Activated CD4-positive, alpha-beta T cell treated with anti-CD3 and anti-CD28 coated beads, Interleukin-2, amount 50 U/mL, for 24 hours (primary cell): ENCODE measurements at places on chromosomes 12 and 14.

GRCh38 chr14:92204792-92205191, 83.0 kb downstream of the CPSF2 start:
- DNase-seq: no peak

DNA sequence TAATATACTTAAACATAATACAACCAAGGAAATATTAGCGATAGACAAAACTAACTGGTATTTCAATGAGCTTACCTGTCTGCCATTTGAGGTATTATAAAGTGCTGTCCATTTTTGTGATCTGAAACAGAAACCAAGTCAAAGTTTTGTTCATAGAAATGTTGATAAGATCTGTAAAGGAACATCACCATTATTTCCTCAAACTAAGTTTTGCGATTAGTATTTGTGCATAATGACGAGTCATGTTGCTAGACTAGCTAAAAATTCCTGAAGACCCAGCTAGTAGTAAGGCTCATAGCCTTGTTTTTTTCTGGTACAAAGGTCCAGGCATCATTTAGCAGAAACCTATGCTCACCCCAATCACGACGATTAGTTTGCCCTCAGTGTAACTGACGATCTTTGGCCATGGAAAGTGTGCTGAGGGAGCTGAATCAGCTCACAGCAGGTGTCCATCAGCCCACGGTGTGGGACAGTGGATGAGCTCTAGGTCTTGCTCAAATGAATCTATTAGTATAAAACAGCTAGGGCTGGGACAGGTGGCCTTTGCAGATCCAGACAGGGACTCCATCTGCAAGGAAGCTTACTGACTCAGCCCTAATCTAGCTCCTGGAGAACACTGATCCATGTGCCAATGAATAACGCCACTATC, 28.7 kb downstream of the GIT2 start:
- no peak for DNase-seq

GRCh38 chr12:49403971-49404450, 36.7 kb downstream of the SPATS2 start:
- DNase-seq: no peak

GRCh38 chr14:91364524-91365270, 52.9 kb downstream of the CCDC88C start:
- DNase-seq: no peak

- DNase-seq: no peak
Observed at GRCh38 chr14:37466003-37466622, 128.9 kb downstream of the FOXA1 start.

DNA sequence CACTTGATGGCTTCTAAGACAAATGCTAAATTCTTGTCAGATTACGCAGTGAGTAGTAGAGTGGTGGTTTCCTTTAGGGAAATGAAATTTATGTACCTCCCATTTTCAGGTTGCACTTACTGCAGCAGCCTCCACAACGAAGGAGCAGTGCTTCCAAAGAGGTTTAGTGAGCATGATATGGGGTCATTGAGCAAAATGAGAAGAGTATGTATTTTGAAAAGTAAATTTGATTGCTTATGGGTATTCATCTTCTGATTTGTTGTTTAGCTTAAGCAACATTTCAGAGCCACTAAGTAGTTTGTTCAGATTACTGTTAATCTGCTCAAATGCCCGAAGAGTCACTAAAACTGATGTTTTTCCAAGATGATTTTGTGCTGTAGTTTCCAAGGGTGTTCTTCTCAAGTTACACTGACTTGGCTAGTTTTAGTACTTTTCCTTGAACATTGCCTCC, 493.6 kb downstream of the PCNX1 start:
- no peak for DNase-seq

DNA sequence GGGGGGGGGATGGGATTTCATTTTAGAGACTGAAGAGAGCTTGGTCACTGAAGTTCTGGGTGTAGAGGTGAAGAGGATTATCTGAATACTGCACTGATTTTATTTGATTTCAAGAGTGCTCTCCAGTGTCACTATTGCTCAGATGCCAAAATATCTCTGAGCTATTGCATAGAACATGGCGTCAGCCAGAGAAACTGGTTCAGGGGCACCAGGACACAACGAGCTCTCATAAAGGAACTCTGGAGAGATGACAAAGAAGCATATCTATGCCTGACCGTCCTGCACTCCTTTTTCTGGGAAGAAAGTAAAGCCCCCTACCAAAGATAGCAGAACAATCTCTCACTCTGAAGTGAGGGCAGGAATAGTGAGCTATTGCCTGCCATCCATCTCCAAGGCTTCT, 2.0 kb downstream of the SLC7A8 start:
- DNase-seq: no peak

DNA sequence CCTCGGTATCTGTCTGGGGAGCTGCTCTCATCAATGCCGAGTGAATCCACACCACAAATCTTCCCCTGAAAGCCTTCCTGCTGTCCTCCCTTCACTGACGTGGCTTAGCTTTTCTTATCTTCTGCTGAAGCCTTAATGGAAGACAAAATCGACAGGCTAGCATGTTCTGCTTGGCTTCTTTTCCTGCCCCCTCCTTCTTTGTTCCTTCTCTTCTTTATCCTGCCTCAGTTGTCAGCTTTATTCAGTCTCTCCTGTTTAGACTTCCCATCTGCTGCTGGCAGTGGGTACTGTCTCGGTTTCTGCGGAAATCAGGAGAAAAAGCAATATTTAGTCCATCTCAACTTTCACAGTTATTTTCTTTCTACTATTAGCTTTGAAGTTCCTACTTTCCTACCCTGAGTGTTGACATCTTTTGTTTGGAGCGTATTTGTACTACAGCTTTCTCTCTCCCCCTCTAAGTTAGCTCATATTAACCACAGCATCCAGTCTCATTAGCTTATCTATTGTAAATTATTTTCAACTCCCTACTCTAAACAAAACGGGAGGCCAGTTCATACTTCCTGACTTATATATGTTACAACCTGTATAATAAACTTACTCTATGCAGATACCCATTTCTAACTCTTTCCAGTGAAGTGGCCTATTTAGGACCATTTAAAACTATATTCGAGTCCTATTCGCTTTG, 226.0 kb downstream of the DACT1 start:
- no peak for DNase-seq

DNA sequence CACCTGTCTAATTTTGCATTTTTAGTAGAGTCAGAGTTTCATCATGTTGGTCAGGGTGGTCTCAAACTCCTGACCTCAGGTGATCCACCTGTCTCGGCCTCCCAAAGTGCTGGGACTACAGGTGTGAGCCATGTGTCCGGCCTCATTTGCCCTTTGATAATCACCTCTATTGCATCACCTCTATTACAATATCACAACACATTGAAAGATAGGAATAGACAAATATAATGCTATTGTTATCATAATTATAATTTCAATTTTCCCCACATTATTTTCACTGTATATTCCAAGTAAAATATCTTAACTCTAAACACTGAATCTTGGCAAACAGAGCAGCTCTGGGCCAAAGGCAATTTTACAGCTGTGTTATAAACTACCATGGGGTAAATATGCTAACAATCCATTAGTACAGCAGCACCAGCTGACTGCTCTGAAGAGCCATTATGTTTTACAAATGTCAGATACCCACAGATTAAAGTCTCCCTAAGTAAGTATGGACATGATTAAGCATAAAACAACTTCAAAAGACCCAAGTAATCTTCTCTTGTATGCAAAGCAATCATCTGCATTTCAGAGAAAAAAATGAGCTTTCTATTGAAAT, 173.2 kb downstream of the MED13L start:
- DNase-seq: no peak

DNA sequence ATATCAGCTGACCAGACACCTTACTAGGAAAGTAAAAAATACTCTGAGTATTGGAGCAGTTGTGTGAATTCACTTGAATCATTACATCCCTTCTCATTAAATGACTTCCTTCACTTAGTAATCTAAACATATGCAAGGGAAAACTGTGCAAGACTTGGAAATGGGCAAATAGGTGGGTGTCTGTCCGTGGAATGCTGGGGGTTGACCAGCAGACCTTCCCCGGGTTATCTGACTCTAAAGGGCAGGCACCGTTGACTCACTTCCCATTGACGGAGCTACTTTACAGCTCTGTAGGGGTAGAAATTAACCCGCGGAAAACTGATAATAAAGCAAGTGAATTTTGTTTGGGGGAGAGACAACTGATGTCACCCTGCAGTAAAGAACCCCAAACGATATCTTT, 199.3 kb downstream of the TTC7B start:
- no peak for DNase-seq

DNA sequence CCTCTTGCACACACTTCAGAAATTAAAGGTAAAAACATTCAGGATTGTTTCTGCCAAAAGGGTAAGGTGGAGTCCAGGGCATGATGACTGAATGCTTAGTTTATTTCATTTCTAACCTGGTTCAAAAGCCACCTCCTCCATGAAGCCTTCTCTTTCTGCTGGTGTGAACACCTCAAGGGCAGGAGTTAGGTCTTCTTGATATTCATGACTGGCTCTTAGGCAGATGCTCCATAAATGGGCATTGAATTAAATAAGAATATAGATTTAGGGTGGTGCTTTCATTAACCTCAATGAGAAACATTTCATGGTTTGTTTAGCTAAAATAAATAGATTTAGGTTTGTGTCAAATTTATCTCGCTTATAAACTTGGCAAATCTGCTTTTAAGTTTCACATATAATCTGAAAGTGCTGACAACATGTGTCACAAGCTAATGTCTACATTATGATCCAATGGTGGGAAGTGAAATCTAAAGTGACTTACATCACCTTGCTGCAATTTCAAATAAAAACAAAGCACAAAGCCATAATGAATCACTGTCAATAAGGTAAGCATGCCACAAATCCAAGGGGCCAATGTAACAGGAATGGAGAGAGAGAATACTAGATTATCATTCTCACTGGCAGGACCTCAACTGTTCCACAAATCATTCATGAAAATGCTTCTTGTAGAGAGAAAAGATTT, 72.7 kb upstream of the GRIP1 start:
- DNase-seq: no peak

- DNase-seq: no peak
Observed at GRCh38 chr12:12534166-12534866, 28.3 kb downstream of the DUSP16 start.

DNA sequence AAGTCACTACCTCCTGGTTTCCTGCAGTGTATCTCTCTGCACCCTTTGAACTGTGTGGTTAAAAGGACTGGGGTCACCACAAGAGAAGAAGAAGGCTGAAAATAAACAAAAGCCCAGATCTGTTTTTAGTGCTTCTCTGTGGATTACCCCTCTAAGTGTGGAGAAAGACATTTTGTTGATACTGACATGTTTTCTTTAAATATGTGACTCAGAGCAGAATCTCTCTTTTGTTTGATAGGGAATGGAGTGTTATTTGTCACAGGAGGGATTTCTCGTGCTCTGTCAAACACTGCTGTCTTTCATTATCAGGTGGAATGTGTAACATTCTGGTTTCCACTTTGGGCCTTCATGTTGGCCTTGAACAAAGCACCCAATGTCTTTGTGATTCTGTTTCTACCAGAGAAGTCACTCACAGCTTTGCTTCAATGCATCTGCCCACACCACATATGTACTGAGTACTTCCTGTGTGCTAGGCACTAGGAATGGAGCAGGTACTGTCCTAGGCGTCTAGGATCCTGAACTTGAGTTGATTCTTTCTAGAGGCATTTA, 82.1 kb downstream of the PLXNC1 start:
- DNase-seq: no peak

DNA sequence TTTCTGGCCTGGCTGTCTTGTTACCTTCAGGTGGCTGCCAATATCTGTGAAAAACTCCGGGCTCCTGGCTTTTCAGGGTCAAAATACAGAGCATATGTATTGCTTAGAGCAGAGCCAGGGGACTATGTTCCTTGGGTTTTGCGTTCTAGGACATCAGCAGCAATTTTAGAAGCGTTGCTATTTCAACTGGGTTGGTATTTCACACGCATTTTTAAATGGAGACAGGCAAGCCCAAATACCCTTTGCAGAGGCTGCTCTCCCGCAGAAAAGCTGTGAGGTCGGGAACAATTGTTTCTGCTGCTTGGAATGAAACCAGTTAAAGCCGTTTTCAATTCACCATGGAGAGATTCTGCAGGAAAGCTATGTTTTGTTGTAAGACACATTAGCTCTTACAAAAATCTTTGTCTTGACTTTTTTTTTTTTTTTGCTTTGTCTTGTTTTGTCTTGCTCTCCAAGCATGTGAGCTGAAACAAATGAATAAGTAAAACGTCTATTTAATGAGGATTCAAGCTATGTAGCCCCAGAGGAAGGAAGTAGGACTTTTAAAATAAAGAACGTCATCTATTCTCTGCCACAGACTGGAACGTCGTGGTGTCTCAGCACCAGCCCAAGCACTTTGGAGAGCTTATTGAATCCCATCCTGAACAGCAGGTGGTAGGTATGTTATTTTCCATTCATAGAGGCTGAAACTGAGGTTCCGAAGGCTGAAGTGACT, 181.0 kb upstream of the TBX3 start:
- no peak for DNase-seq

GRCh38 chr14:103625356-103626095, 3.5 kb upstream of the KLC1 start:
- no peak for DNase-seq

DNA sequence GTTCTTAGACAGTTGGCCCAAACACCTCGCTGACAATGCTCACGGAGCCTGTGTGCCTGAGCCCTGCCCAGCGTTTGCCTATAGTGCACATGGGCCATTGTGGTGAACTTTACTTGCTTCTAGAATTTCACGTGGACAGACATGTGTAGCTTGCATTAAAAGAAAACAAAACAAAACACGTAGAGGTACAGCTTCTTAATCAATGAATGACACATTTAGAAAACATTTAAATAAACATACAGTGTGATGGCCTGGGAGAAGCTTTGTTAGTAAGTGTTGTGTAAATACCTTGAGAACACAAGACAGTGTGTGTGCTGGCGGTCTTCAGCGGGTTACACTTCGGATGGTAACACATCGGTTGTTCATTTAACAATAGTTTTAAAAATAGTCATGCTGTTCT, 38.1 kb downstream of the SMOC1 start:
- DNase-seq: no peak

DNA sequence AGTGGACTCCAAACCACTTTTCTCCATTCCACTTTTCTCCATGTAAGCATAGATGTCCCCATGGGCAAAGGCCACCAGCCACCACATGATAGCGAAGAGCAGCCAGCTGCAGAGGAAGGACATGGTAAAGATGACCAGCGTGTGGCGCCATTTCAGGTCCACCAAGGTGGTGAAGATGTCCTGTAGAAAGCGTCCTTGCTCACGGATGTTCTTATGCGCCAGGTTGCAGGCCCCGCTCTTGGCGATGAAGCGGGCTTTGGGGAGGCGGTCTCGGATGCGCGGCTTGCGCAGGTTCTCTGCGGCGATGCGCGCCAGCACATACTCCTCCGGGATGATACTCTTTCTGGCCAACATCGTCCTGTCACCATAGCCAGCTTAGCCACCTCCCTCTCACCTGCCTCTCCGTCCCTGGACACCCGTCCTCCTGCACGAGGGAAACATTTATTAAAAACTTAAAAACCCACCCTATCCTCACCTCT, 1.2 kb downstream of the KCNJ8 start:
- DNase-seq: no peak

- no peak for DNase-seq
Observed at GRCh38 chr14:102342238-102342637, 20.5 kb downstream of the CINP start.

- no peak for DNase-seq
Observed at GRCh38 chr12:108637222-108637971, 3.7 kb upstream of the SELPLG start.
